Endodermal cell (in vitro differentiated cells): ENCODE measurements at places on chromosomes 4 and X. TPM values are rescaled to one million over a fixed set of nuclear protein-coding genes. Genes with fewer than 3 reads are reported as not detected.

GRCh38 chr4:100483796-100484195 lies 34.0 kb downstream of the EMCN start:
- H3K4me1 ChIP-seq: no peaks in the 10 kb centered on the region
- H3K27ac ChIP-seq: no peak overlapping the region
- H3K36me3 ChIP-seq: no peaks in the 10 kb centered on the region
- no peak overlapping the region for H3K4me3 ChIP-seq
- no peaks in the 10 kb centered on the region for H3K27me3 ChIP-seq
- DNase-seq: no peak

DNA sequence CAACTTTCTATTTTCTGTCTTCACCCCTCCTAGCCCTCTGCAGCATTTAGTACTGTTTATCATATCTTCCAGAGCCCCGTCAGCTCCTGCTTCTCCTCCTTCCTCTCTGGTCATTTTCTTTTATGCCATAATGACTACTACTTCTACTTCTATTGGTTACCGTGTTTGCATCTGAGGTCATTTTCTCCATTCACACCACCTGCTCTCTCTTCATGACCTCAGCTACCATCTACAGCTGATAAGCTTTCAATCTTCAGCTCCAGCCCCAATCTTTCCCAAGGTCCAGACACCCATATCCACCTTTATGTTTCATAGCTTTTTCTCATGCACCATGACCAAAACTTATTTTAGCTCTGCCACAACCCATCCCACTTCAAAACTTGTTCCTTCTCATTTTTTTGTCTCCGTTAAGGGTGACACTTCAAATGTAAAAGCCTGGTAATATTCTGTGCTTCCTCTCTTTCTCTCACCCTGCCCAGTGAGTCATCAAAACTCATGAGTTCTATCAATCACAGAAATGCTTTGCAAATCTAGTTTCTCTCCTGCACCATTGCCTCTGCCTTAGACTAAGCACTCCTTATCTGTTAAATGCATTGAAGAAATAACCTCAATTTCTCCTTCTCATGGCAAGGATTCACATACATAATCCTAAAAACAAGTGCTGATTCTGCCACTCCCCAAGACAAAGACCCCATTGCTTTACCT lies 71.3 kb upstream of the IQCM start:
- H3K4me1 ChIP-seq: no peaks in the 10 kb centered on the region
- DNase-seq: no peak
- no peak overlapping the region for H3K27ac ChIP-seq
- no peak overlapping the region for H3K4me3 ChIP-seq
- H3K27me3 ChIP-seq: no peaks in the 10 kb centered on the region
- no peaks in the 10 kb centered on the region for H3K36me3 ChIP-seq

Gene GALNT7
- 36.7 to 66.1 TPM (median 60.0 TPM) in 3 replicates for total RNA-seq

- H3K36me3 ChIP-seq: peaks cover 10% of the 10 kb centered on the region
- H3K4me3 ChIP-seq: peak overlapping the region; percentile 86
- no peak for DNase-seq
Measured at GRCh38 chrX:55490121-55490520, 473 bp upstream of the USP51 start.

Gene MAGEA3
- 0.18 TPM in 1 of 2 replicates, not detected in the other for total RNA-seq

Gene KDM6A
- 62.1 to 87.6 TPM (median 65.5 TPM) in 3 replicates for total RNA-seq

DNA sequence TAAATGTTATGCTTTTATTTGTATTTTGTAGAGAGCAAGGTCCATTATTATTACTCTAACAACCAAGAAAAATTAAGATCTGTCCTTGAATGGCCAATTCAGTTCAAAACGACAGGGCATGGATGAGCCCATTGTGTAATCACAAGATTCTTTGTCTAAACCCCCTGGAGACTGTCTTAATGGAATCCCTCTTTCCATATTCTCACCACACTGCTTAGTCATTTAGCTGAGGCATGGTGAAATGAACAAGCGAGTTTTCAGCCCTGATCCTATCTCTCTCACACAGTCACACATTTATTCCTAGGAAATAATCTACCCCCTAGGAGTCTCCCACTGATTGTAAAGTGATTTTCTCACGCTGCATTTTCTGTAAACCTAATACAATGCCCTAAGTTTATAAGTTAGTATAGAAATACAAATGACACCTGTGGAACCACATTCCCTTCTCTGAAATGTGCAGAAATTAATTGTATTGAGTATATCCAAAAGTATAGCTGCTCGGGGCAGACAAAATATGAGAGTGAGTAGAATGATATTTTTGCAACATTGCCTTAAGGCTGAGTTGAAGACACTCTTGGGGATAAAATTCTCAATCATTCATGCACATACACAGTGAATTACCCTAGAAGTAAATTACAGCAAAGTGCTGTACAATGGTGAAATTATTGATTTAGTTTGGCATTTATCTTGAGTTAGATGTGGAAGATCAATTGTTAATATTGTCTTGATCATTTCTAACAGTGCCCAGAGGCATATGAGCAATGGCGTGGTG lies 119.7 kb upstream of the PCDH7 start:
- no peaks in the 10 kb centered on the region for H3K4me1 ChIP-seq
- H3K36me3 ChIP-seq: no peaks in the 10 kb centered on the region
- H3K27me3 ChIP-seq: no peaks in the 10 kb centered on the region

Gene ADH4
- not detected in 2 replicates for total RNA-seq

Gene PNMA6A
- 5.2 and 7.1 TPM in 2 replicates for total RNA-seq
